ENCODE measurements at places on chromosomes 6 and 20.

DNA sequence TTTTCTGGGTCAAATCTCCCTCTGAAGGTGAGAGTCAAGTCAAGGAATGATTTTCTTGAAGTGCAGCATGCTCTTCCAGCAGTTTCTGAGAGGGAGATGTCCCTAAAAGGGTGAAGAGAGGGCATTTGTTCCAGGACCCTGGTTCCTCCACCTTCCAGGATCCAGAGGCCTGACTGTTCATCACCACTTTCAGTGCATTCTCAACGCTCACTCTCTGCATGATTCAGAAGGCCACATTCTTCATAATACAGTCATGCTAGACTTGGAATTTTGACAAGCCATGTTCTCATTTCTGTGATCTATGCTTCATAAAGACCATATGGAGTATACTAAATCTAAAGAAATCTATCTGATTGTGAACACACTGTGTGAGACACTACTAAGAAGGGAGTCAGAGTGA is 85.1 kb downstream of the PDE7B start:
- DNase-seq, result no peak

GRCh38 chr20:61459266-61459665 is 207.2 kb downstream of the CDH4 start:
- no peak for DNase-seq

DNA sequence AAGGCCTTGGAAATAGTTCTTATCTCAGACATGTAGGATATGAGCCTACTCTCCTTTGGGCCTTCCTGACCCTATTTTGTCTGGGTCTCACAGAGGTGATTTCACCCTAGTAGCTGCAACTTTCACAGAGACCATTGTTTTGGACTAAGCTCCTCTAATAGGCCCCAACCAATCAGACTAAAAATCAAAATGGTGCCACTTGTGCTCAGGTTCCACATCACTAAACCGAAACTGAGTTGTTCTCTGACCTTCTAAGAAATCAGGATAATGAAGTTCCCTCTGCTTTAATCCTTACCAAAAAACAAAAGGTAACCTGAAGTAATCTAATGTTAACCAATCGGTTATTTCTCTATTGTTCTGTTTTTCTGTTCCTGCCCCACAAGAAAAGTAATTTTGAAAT is 143.6 kb downstream of the CD24 start:
- DNase-seq, result no peak

DNA sequence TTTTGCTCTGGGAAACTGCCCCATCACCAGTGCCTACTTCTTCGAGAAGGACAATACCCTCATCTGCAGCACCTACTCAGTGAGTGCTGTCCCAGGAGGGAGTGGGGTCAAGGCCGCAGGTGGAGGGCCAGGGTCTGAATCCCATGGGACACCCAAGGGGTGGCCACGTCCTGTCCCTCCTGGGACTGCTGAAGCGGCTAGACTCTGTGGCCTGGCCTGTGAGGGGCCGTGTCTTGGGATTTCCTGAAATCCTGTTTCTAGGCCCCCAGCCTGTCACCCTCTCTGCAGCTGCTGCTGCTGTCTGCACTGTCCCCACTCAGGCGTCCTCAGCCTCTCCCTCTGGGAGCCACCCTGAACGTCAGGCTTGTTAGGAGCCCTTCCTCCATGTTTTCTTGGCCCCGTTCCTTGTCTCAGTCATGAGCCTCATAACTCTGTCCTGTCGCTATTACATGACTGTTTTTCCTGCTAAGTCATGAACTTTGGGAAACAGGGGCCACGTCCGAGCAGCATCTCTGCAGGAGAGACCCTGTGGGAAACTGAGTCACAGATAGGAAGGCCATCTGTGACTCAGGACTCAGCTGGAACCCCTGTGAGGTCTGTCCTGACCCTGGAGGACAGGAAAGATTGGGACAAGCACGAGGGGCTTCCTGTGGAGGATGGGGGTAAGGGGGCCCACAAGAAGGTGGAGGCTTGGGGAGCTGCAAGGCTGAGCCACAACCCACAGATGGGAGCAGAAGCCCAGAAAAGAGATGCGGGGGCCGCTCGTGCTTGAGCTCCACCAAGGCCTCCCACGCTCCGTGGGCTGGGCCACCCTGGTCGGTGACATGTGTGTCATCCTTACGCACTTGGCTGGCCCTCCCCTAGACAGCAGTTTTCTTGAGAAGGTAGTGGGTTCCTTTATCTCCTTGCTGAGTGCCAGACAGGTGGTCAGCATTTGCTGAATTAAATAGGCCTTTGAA is 49.9 kb downstream of the EFCAB8 start:
- no peak for DNase-seq

DNA sequence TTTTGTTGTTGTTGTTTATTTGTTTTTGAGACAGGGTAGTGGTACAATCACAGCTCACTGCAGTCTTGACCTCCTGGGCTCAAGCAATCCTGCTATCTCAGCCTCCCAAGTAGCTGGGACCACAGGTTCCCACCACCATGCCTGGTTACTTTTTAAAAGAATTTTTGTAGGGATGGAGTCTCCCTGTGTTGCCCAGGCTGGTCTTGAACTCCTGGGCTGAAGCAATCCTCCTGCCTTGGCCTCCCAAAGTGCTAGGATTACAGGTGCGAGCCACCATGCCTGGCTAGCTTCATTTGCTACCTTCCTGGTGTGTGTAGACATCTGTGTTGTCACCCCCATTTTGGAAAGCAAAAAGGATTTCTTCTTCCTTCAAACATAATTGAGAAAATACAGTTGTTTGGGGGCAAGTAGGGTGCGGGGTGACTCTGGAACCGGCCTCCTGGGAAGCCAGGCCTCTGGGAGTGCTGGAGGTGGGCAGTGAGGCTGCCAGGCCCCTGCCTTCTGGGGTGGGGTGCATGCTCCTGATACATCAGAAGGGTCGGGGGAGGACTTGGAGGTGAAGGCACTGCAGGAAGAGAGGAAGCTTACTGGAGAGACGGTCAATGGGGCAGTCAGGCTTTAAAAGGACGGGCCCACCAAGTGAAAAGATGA is 28.4 kb downstream of the SYNJ2 start:
- DNase-seq, result no peak

DNA sequence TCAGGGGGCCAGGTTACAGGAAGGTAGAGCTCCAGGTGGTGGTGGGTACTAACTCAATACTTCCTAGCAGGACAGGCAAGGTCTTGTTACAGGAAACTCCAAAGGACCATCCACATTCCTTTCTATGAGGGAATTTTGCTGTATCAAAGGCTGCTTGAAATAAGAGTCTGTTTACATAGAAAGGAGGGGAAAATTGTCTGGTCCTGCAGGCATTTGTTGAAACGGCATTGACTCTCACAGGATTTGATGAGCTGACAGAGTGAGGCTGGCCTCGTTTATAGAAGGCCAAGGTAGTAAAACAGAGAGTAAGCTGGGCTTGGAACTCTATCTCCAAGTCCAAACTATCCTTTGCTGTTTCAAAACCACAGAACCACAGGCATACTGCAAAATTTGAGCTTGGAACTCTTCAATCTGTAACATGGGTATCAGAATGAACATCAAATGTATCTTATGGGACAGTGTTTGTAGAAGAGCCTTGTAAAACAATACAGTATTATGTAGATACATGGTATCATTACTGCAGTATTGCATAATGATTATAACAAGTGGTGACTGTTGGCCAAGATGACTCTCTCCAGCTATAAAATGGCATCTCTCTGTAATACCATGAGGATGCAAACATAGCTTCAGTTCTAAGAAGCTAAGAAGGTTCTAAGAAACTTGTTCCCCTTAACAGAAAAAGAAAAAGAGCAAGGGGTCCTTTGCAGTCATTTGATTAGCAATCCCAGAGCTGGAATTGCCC is 61.5 kb downstream of the TRAM2 start:
- DNase-seq, result no peak

All from T follicular helper cell (primary cell).